ENCODE measurements at places on chromosomes 1 and 21.
A peak's percentile ranks its signal among the peaks of the same experiment; 100 is the strongest.

- DNase-seq, result no peak
These were observed 34.4 kb downstream of the PDE9A start for GRCh38 chr21:42687796-42688195.

GRCh38 chr21:43190544-43190943, 21.7 kb downstream of the CRYAA start:
- DNase-seq, result no peak

DNA sequence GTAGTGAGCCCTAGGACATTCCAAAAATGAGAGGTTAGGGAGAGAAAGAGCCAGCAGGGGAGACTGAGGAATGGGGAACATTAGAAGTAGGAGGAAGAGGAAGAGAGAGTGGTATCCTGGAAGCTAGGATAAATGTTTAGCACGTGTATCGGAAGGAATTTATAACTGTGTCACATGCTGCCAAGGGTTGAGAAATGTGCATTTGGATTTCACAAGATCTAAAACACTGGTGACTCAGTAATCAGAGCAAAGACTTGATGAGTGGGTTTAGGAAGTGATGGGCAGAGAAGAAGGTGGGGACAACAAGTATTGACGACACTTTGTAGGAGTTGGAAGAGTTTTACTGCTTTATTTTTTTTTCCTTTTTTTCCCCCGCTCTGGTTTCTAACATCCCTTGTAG, 193.9 kb downstream of the FMN2 start:
- DNase-seq, result peak; percentile 58

GRCh38 chr1:56446531-56447098, 132.7 kb downstream of the PLPP3 start:
- DNase-seq, result peak; percentile 53

DNA sequence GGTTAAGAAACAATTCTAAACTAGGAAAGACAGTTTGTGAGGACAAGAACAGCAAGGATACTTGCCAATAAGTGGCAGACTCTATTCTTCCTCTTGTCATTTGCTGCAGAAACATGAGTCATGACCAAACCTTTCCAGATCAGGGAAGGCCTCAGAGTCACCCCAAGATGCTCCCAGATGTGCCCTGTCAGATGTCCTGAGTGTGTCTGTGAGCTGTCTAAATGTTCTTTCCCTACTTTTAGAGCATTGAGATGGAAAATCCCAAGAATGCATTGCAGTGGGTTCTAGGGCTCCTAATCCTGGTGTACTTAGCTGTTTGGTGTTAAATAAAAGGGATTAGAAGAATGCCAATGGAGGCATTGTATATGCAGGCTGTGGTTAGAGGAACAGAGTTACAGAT, 57.5 kb upstream of the KIAA0040 start:
- DNase-seq, result no peak

DNA sequence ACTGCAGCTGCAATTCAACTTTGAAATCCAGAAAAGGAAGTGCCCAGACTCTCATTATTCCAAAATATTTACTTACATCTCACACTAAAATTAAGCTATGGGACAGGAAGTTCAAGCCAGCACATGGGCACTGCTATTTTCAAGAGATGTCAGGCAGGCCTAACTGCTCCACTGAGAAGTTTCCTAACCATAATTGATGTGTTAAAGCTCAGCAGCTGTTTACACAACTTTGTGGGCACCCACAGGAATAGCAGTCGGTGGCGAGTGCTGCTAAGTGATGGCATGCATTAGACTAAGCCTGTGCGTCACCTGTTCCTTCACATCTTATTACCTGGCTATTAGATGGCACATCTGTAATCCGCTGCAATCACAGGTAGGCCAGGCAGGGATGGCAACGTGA, 303.3 kb upstream of the DAB1 start:
- no peak for DNase-seq

- DNase-seq, result no peak
These were observed 1217.8 kb upstream of the ADGRL2 start for GRCh38 chr1:80582980-80583379.

DNA sequence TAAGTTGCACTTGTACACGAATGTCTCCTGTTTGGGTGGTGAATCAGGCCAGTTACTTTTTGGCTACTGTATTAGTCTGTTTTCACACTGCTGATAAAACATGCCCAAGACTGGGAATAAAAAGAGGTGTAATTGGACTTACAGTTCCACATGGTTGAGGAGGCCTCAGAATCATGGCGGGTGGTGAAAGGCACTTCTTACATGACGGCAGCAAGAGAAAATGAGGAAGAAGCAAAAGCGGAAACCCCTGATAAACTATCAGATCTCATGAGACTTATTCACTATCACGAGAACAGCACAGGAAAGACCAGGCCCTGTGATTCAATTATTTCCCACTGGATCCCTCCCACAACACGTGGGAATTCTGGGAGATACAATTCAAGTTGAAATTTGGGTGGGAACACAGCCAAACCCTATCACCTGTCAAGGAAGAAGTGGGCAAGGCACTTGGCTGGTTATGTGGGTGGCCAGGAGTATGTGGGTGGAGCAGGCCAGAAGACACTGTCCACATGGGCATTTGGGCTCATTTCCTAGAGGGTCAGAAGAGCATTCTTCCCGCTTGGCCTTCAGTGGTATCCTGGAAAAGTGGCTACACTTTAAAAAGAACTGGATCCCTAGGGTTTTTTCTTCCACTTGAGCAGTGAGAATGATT, 228.8 kb downstream of the HHAT start:
- no peak for DNase-seq

- DNase-seq, result no peak
These were observed 24.2 kb upstream of the SYDE2 start for GRCh38 chr1:85224734-85225623.

DNA sequence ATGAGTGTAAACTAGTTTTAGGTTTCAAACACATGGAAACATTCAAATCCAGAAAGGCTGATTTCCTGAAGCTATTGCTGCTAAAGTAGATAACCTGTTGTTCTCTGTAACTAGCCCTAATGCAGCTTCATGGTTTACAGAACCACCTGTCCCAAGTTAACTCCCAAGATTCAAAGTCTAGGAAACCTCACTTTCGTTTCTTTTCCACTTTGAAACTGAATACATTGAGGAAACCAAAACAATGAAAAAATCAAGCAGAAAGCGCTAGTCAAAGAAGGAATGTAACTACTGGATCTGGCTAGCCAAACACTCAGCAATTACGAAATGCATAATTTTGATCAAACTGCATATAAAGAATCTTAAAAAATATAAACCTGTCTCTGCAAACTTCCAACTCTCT, 17.8 kb downstream of the SLC16A1 start:
- DNase-seq, result peak; percentile 30

DNA sequence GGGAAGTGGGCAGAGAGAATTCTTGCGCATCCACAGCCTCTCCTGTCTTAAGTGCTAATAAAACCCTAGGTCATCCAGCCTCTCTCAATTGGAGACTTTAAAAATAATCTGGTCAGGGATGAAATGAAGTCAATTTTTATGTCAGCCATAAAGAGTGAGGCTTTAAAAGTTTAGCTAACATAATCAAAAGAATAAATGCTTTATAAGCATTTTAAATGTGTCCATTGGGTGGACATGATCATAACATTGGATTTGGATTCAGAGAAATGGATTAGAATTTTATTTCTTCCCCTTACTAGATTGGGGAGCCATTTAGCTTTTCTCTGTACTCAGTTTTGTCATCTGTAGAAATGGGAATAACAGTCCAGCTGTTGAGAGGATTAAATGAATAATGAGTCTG, 55.5 kb downstream of the PGM1 start:
- no peak for DNase-seq

DNA sequence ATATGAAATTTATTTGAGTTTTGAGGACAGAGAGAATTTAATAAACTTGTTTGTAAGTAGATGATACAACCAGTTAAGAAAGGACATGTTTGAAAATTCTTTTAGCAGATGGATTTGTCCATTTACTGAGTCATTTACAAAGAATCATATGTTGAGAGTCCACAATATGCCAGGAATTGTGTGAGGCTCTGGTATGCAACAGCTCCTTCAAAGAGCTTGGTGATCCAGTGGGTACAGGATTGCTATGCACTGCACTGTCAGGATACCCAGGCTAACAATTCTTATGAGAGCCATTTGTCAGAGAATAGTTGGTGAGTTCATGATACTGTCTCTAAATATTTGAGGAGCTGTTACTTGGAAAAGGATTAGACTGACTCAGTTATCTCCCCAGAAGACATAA, 11.0 kb downstream of the DNM3 start:
- peak; percentile 10 for DNase-seq

DNA sequence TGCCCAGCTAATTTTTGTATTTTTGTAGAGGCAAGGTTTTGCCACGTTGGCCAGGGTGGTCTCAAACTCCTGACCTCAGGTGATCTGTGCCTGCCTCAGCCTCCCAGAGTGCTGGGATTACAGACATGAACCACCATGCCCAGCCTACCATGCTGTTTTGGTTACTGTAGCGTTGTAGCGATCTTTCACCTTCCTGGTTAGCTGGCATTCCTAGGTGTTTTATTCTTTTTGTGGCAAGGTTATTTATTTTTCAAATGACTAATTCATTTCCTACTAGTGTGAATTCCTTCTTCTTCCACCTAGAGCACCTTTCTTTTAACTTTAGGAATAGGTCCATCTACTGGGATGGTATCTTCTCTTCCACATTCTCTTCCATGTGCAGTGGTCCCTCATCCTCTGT, 29.3 kb downstream of the TMEM200B start:
- no peak for DNase-seq
